ENCODE measurements at places on chromosomes 12 and 14.
A peak's percentile ranks its signal among the peaks of the same experiment; 100 is the strongest.

GRCh38 chr12:71008616-71009015 is 88.1 kb upstream of the PTPRR start:
- no peak for DNase-seq

DNA sequence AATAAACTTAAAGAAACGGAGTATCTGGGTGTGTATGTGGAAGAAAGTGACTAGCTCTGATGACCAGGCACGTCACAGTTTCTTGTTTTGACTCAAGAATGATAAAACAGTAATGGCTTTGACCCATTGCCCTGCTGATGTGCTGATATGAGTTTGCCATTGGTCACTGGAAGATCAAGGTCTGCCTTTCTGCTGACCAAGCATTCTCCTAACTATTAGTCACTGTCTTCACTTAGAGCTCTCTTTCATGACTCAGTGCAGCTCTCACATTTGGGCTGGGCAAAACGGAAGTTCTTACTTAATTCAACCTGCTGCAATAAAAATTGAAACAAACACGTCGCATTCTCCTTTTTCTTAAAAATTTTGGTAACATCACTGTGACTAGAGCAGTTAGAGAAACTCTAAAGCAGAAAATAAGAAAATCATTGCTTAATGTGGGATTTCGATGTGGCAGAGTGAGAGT is 366.7 kb downstream of the BTG1 start:
- peak; percentile 66 for DNase-seq

GRCh38 chr12:53513712-53514410 is 6.6 kb upstream of the NPFF start:
- DNase-seq = no peak

- DNase-seq = no peak
Measured at GRCh38 chr14:32666308-32666707, 272.4 kb upstream of the NPAS3 start.

Data from CD4-positive, alpha-beta T cell treated with Interleukin-12 subunit alpha and Interleukin-12 subunit beta, for 1 hour (primary cell).